ENCODE measurements at places on chromosomes 1 and 21.

DNA sequence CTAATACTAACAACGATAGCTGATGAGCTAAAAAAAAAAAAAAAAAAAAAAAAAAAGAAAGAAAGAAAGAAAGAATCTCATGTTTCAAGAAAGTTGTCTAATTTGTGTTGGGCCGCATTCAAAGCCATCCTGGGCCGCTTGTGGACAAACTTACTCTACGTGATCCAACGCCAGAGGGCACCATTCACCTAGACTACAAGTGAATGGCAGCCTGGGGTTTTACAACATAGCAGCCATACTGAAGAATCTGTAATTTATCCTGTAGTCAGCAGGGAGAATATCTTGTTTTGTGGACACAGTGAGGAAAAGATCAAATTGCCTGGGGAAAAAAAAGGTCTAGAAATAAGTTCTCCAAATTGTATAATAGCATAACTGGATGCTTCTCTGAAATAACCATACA is 47.0 kb downstream of the CYP2J2 start:
- DNase-seq, result no peak

DNA sequence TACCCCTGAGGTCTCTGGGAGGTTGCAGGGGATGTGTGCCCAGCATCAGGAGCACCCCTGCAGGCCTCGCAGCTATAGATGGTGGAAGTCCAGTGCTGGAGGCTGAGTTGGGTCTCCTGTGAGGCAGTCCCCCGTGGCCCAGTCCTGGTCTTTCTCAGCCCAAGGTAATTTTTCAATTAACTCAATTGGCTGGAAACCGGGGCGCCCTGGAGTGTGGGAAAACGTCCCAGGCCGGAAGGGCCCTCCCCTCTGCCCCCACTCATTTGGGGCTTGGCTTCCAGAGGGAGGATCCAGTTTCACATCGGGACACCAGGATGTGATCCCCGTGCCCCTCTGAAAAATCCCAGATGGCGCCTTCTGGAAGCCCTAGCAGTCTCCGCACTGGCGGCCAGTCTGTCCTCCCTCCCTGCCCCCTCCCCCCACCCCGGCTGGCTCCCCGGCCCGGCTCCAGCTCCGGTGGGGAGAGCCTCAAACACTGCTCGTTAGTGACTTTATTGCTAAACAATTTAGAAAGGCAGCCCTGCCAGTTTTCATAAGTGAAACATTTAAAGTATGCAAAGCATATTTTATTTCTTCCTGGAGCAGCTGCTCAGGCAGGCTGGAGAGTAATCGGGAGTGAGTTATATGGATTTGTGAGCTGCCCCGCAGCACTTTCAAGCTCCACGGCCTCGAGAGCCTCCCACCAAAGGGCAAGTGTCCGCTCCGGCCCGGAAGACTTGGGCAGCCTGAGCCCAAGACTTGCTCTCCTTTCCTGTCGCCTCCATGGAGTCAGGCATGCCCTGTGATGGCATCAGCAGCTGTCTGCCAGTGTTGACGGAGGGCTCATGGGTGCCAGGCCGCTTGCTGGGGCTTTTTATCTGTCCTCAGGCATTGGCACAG is 208.2 kb upstream of the TMEM51 start:
- no peak for DNase-seq

DNA sequence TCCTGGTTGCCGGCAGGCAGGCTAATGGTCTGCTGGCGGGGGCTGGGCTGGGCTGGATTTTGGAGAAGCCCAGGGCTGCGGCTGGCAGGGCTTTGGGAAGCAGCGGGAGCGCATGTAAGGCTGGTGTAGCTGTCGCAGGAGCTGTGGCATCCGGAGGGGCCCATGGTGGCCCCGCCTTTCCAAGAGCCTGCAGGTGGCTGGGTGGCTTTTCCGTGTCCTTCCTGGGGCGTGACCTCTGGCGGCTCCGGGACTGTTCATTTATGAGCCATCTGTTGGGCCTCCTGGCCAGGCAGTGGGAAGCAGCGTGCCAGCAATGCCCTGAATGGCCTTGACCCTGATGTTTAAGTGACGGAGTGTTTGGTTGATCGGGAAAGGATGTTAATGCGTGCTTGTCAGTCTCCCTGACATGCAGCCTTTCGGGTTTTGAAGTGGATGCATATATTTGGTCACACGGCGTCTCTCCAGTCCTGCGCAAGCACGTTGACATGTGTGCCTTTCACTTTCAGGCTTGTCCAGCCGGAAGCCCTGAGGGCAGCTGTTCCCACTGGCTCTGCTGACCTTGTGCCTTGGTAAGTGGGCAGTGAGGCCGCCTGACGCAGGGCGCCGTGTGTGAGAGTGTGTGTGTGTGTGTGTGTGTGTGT is 38.5 kb downstream of the AGPAT3 start:
- DNase-seq, result no peak

GRCh38 chr1:242178924-242179708 is 180.2 kb upstream of the MAP1LC3C start:
- DNase-seq, result no peak

- no peak for DNase-seq
Measured at GRCh38 chr1:1137256-1138045, 21.6 kb upstream of the C1orf159 start.

DNA sequence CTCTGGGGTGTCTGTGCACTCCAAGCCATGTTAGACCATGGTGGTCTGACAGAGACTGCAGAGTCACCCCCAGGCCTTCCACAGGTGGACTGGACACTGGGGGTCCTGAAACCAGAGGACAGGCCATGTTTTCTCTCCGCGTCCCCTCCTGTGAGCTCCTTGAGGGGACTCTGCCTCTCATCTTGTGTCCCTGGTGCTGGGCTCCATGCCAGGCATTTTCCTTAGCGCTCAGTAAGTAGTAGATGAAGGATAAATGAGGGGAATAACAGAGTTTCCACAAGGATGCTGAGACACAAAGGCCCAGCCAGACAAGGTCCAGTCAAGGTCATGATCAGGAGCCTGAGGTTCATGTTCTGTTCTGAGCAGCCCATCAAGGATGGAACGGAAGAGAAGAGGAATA is 57.4 kb downstream of the FAM163A start:
- DNase-seq, result no peak

- no peak for DNase-seq
Measured at GRCh38 chr1:183911285-183911684, 106.4 kb downstream of the RGL1 start.

- no peak for DNase-seq
Measured at GRCh38 chr1:67558449-67559193, 126.4 kb upstream of the GADD45A start.

DNA sequence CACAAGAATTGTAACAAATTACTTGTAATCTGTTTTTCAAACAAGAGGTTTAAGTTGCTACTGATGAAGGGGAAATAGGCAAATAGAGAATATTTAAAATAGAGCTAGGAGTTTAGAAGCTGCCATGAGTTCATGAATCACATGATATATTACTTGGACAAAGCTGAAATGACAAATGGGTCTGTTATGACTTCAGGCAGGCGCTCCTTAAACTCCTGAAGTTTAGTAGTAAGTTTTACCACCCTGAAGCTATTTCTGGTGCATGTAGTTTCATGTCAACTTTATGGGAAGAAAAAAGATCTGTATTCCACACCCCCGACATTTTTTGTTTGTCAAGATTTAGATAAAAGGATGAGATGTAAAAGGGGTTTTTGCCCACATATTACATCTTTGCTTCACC is 58.5 kb downstream of the PLA2G4A start:
- no peak for DNase-seq

DNA sequence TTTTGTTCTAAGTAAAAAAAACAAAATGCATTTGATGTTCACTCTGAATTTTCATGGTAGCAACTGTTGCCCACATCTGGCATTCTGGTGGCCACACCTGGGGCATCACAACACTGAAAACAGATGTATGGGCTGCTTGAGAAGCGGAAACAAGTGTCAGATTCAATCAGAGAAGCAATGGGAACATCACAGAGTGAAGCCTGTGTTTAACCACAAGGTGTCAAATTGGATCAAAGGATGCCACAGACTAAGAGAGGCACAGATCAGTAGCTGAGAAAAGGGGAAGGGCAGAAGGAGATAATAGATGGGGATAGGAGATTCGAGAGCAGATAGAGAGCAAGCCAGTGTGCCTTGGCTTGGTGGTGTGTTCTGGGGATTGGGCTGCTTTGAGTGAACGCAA is 49.8 kb upstream of the MTF2 start:
- DNase-seq, result no peak

GRCh38 chr1:106480629-106481028 is 575.8 kb upstream of the PRMT6 start:
- no peak for DNase-seq

DNA sequence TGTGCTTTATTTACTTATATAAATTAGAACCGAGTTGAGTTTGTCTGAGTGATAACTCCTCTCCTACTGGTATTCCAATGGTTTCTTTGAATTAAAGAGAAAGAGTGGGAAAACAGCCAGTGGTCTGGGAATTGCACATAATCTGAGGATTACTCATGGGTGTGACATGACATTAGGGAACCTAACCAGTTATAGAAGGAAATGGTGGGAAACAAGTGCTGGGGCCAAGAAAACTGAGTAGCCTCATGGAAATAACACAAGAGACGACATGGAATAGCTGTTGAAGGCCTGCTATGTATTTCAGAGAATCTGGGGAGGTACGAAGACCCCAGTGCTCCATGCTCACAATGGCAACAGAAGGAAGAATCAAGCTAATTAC is 41.8 kb upstream of the LRRC52 start:
- no peak for DNase-seq

DNA sequence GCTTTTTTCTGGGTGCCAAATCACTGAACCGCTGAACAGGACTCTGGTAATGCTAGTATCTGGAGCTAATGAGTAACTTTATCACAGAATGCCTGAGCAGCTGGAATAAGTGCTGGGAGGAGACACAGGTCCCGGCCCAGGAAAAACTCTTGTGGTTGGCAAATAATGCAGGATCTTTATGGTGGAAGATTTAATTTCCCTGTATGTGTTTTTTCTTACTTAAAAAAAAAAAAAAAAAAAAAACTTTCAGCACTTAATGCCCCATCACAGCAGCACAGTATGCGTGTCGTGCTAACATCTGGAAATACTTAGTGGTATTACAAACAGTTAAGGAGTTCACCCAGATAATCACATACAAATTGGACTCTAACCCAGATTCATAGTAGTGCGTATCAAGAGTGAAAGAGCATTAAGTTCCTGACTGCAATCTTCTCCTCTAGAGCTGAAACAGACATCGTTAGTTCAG is 220.7 kb downstream of the TOMM20 start:
- no peak for DNase-seq

GRCh38 chr1:178512566-178513277 is at the start of gene TEX35:
Gene TEX35, plus strand, starts transcription at chr1:178513109. Its CDS starts 80 bp downstream, at chr1:178513189.
- DNase-seq, result no peak

DNA sequence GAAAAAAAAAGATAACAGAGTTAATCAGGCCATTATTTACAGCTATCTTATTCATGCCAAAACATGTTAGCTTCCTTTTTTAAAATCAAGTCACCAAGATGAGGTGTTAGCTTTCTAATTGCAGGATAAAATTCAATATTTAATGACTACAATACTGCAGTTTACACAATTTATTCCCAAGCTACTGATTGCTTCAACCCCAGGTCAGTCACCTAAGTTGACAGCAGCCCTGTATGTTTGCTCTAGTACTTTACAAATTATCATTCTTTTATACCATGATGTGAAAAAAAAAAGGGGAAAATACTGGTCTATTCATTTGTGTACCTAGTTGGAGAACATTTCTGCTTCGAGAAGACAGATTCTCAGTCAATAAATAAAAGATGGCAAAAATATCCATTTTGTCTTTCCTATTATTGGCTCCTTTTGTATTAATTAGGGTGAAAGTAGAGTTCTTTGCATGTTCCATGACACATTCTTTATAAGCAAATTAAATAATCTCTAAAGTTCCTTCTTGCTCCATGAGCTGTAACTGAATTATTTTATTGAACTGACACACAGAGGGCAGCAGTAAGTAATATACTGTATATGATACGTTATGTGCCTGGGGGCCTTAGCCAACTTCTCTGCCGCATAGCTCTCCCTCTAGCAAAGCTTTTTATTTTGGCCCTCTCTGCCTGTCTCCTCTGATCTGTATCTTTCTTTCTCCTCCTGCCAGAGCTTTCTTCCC is 48.0 kb downstream of the DIPK1A start:
- no peak for DNase-seq

- no peak for DNase-seq
Measured at GRCh38 chr1:50175719-50176639, 67.3 kb downstream of the ELAVL4 start.

- DNase-seq, result no peak
Measured at GRCh38 chr1:215076322-215076721, 6.2 kb upstream of the KCNK2 start.

DNA sequence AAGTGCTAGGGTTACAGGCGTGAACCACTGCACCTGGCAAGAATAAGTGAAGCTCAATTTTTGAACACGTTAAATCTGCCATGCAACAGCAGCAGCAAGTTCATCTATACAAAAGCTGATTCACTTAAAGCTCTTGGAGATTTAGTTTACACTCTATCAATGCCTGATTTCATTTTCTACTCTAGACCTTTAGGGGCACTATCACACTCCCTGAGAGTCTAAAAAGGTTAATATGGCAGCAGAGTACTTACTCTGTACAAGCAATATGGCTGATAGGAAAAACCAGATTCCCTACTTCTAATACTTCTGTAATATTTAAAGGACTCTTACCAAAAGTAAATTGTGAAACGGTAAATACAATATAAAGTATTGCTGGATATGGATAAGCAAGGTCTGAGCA is 4.8 kb downstream of the RBM34 start:
- no peak for DNase-seq

DNA sequence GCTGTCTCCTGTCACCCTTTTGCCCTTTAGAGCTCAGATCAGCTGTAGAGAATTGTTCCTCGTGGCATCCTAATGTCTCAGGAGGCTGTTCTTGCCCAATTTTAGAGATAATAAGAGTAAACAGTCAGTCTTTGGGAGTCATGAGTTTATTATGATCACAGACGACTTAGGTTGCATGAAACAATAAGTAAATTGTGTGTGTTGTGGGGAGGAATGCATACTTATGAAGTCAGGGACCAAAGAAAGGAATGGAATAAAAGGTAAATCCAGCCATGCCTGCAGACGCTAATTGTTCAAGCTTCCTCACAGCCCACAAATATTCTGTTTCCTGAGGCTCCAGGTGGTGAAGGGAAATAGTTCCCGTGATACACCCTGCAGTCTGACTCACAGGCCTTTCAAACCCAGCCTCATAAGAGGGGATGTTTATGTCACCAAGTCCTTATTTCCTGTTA is 897 bp downstream of the EPHX4 start:
- no peak for DNase-seq

GRCh38 chr1:213250446-213250845 is 199.4 kb downstream of the RPS6KC1 start:
- DNase-seq, result no peak

DNA sequence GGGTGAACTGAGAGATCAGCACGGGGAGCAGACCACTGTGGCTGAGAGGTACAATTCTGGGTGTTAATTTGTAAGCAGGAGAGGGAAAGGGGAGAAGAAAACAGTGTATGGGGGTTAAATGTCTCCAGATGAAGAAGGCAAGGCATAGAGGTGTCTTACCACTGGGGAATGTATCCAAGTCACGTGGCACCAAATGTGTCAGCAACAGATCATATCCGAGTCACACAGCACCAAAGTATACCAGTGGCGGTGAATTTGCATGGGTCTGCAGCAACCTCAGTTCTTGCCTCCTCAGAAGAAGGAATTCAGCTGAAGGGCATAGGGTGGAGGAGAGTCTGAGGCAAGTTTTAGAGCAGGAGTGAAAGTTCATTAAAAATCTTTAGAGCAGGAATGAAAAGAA is 21.2 kb upstream of the SYCP1 start:
- no peak for DNase-seq
